T-helper 2 cell (primary cell): ENCODE measurements at places on chromosomes 11 and 22.

DNA sequence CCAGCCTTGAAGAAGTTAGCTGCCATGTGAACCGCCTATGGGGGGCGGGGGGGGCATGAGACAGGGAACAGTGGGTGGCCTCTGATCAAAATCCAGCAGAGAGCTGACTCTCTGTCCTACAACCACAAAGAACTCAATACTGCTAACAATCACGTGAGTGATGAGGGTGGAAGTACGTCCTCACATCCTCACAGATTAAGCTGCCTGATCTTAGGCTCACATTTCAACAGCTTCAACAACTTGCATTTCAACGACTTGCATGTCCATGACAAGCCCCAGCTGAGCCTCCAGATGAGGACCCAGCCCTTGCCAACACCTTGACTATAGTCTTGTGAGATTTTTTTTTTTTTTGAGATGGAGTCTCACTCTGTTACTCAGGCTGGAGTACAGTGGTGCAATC, 51.6 kb downstream of the CLMP start:
- no peak for DNase-seq

DNA sequence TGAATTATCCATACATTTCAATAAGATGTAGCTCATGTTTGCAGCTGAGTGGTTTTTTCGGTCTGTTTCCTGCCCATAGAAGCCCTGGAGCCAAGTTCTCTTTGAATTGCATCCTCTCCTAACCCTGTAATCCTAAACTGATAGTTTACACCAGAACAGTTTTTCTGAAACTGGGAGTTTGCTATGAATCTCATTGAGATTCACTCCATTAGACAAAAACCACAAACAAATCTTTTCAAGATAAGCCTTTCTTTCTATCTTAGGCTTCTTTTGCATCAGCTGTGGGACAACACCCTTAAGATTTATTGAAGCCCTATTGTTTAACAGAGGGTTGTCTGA, 324.8 kb downstream of the DYNC2H1 start:
- no peak for DNase-seq

DNA sequence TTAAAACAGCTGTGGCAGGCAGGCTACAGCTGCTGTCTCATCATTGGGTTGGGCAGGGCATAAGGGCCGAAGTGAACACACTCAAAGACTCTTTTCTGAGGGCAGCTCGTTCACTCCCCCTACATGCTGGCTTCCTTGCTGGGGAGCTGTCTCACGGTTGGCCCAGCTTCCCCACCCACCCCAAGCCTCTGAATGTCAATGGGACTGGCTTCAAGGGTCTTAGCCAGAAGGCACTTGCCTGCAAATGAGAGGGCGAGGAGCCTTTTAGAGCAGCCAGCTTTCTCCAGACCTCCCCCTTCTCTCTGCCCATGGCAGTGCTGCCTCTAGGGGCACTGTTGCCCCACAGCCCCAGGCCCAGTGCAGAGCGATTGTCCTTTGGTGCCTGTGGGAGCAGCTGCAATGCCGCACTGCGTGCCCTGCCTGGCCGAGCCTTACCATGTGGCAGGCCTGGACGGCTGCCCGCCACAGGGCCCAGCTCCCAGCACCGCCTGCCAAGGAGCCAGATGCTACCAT, 94.7 kb upstream of the RASSF10 start:
- no peak for DNase-seq

- no peak for DNase-seq
Measured at GRCh38 chr11:121435551-121436511, 16.3 kb upstream of the SORL1 start.

DNA sequence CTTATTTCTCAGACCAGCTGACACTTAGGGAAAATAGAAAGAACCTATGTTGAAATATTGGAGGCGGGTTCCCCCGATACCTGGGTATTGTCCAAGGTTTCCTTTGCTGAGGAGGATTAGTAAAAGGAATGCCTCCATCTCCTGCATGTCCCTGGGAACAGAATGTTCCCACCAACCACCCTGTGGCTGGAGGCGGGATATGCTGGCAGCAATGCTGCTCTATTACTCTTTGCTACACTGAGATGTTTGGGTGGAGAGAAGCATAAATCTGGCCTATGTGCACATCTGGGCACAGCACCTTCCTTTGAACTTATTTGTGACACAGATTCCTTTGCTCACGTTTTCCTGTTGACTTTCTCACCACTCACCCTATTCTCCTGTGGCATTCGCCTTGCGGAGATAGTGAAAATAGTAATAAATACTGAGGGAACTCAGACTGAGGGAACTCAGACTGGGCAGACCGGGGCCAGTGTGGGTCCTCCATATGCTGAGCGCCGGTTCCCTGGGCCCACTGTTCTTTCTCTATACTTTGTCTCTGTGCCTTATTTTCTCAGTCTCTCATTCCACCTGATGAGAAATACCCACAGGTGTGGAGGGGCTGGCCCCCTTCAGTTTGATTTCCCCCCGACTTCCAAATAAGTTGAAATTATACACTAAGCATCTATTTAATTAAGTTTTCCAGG, 32.1 kb downstream of the IGLL1 start:
- no peak for DNase-seq

- no peak for DNase-seq
Measured at GRCh38 chr11:116461789-116462188, 311.0 kb downstream of the BUD13 start.

- DNase-seq, result no peak
Measured at GRCh38 chr11:94790661-94791180, 22.6 kb downstream of the AMOTL1 start.

- no peak for DNase-seq
Measured at GRCh38 chr22:36288571-36289405, 35.9 kb downstream of the APOL1 start.

DNA sequence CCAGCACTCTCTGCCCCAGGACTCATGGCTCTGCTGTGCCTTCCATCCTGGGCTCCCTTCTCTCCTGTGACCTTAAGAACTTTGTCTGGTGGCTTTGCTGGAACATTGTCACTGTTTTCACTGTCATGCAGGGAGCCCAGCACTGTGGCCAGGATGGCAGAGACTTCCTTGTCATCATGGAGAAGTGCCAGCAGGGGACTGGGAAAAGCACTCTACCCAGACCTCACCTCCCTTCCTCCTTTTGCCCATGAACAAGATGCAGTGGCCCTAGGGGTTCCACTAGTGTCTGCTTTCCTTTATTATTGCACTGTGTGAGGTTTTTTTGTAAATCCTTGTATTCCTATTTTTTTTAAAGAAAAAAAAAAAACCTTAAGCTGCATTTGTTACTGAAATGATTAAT, 2.9 kb upstream of the TTC36 start:
- DNase-seq, result no peak

DNA sequence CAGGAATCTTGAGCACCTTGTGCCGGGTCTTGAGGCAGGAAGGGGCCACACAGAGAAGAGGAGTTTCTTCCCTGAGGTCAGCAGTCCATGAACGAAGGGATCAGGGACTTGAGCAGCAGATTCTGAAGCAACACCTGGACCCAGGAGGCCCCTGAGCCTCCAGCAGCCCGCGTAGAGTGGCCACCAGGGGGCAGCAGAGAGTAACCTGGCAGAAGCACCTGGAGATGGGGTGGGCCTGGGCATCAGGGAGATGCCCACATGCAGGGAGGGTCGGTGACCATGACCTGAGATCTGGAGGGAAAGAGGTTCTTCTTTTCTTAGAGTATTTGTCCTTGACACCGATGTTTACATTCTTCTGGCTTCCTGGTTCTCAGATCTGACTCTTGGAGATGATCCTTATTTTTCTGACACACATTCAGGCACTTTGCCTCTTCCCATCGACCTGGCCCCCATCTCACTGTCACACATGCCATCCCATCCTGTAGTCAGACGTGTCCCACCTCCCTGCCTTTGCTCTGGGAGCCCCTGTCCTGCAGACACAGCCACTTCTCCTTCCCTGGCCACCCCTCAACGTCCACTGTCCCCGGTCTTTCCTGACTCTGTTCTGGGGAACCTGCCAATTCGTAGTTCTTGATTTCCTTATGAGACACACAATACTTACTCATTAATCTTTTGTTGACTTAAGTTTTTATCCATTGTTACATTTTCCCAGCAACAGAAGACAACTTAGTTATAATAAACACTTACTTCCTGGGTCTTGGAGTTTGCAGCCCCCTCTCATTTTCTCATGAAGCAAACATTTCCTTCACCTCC, 66.5 kb downstream of the GGTLC2 start:
- peak; percentile 66 for DNase-seq

- no peak for DNase-seq
Measured at GRCh38 chr22:26515931-26516330, 3.7 kb upstream of the TFIP11 start.

- DNase-seq, result no peak
Measured at GRCh38 chr11:57459164-57460021, 935 bp upstream of the RTN4RL2 start.

GRCh38 chr11:79794057-79794456, 353.2 kb upstream of the TENM4 start:
- DNase-seq, result no peak

DNA sequence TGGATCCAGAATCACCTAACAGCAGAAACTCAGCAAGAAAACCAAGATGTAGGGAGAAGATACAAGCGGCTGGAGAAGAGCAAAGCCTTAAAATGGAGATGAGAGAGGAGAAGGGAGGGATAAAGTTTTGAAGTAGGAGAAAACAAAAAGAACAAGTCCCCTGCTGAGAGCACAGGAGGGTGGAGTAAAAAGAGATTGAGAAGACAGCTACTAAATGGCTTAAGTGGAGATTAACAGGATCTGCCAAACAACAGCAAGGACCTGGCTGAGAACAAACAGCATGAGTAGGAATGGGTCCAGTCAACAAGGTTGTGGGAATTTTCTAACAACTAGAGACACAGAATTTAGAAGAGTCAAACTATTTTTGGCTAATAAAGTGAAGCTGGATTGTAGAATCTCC, 18.1 kb downstream of the BTG4 start:
- DNase-seq, result no peak
